ENCODE measurements at places on chromosomes 7 and 10.

DNA sequence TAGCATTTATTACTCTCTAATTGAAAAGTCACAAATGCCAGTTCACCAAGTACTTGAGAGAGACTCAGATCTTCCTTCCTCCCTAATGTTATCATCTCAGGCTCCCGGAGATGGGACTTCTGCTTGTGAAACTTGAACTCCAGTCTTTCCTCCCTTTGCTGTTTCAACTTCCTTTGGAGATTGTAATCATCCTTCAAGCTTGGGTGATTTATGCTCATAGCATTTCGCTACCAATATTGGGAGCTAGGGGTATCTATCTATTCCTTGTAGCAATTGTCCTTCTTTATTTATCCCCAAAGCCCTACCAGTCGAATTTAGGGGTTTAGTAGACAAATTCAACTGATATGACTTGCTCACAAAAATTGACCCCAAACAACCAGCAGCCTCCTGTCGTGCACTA is 117.9 kb upstream of the STARD3NL start:
- DNase-seq, result no peak

GRCh38 chr10:119203006-119203405 is 4.4 kb upstream of the GRK5 start:
- no peak for DNase-seq

DNA sequence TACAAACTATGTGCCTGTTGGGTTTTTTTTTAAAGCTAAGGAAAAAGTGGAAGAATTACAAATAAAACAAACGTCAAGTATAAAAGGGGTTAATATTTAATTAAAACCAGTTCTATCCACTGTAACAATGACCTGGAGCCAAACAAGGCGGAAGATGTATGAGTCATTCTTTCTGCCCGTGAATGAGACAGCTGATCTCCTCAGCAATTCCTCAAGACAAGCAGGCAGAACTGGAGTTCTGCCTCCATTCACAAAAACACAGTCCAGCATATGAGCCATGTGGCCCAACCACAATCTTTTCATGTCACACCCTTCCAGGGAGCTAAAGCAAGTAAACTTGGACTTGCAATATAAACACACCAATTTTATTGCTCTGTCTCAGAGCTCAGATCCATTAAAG is 8.4 kb downstream of the ETV1 start:
- DNase-seq, result no peak

DNA sequence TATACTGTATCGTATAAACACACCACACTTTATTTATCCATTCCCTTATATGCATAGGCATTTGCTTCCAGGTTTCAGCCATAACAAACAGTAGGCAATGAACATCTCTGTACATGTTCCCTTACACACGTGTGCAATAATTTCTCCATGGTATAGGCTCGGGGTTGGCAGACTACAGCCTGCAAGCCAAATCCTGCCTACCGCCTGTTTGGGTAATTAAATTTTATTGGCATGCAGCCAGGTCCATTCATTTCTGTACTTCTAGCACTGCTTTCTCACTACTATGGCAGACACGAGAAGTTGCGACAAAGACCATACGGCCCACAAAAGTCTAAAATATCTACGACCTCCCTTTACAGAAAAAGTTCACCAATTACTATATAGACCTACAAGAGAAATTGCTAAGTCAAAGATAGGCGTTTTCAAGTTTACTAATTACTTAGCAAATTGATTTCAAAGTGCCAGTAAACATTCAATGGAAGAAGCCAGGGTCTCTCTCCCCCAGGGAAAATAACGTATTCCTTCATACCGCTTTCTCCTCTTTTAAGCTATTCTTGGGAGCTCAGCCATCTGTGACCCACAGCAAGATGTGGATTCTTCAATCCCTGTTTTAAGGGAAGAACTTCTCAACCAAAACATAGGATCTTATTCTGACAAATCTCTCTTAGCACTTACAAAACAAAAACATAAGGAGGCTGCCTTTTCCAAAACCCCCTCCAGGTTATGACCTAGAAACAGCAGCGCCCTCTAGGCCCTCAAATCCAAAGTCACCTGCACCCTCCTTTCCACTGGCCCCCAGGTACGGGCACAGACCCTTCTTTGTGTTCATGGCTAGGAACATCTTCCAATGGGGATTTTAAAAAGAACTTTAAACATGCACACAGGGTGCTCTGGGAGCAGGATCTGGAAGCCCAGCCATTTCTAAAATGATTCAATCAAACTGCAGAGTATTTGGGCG is 100.5 kb downstream of the FGFR2 start:
- no peak for DNase-seq

DNA sequence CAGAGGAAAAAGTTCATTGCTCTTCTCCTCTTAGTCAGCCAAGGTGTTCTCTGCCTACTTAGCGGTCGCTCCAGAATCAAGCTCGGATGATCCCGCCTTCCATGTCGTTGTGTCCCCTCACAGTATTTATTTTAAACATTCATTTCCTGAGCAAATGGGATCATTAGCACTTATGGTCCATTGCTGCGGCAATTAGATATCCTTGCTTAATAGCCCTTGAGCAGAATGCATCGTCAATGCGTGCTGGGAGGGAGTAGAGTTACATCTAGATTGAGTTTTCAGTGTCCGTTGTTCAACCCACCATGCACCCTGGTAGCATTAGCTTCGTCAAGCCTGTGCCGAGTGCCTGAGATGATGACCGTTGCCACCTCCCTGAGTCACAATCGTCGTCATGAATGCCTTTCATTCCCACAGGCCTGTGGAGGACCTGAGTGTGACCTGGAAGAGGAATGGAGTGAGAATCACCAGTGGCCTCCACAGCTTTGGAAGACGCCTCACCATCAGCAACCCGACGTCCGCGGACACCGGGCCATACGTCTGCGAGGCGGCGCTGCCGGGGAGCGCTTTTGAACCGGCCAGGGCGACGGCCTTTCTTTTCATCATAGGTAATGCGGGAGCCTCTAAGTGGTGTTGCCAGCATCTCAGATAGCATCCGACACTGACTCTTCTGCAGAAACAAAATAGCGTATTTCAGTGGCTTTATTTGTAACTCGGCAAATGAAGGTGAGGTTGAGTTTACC is 650.4 kb downstream of the SDK1 start:
- no peak for DNase-seq

- DNase-seq, result no peak
These were observed 47.0 kb downstream of the SRI start for GRCh38 chr7:88172842-88173241.

DNA sequence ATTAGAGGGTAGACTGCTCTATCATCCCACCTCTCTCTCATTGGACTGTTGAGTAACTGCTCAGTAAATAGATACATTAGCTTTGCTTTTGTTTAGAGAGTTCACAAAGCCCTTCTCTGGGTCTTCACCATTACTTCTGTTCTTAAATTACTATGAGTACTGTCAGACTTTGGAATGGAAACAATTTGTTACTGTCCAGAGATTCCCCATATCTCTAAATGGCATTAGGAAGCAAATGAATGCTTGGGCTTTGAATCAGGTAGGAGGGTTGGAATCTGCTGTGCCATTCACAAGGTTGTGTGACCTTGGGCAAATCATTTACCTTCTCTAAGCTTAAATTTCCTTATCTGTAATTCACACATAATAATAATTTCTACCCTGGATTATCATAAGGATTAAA is 541.0 kb upstream of the FZD8 start:
- no peak for DNase-seq

GRCh38 chr10:841535-841934 is 90.0 kb downstream of the LARP4B start:
- no peak for DNase-seq

- no peak for DNase-seq
These were observed 14.9 kb downstream of the TNRC18 start for GRCh38 chr7:5408777-5409176.

- DNase-seq, result no peak
These were observed 10.9 kb upstream of the SP8 start for GRCh38 chr7:20797462-20798080.

DNA sequence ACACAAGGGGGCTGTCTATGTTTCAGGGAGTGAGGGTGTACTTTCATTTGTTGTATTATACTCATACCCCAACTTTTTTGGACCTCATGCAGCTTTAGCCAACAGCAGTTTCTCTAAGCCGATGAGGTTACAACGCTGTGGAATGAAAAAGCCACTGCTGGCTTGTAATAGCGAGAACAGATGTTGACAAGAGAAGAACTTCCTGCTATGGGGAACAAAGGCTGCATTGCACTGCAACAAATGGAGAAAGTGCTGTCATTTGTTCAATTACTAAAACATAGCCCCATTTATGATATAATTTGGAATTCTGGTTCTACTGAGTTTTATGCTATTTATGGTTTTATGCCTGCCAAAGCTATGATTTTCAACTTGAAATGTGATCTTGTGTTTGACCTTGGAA is 104.2 kb upstream of the TMEM72 start:
- DNase-seq, result no peak

- no peak for DNase-seq
These were observed 25.5 kb downstream of the ARHGAP22 start for GRCh38 chr10:48579251-48579960.

DNA sequence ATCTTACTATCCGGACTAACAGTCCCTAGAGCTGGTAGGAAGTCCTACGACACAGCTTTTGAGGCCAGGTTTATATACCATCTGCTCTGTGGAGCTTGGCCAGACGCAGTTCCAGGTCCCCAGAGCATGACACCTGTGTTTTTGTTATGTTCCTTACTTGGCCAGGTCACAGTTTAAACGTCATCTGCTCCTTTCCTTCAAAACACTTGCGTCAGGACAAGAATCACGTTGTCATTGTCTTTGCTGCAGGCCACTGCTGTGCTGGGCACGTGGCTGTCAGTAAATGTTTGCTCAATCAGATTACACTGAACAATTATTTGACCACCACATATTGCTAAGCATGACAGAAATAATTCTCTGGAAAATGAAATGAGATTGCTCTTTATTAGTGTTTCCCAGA is 23.9 kb downstream of the SLC18A2 start:
- no peak for DNase-seq

GRCh38 chr7:30837581-30837980 is 66.4 kb downstream of the MINDY4 start:
- no peak for DNase-seq

DNA sequence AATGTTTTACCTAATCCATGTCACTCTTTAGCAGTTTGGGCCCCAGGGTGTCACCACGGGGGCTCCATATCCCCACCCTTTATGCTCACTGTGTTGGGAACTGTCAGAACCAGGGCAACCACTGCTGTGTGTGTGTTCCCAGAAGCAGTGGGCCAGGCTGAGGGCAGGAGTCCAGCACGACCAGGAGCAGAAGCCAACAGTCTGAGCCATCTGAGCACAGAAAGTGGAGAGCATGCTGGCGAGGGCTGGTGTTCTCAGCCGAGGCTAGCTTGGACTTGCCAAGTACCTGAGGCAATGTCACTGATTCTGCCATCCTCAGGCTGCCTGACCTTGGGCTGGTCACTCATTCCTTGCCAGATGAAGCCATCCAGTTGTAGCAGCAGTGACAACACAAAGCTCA is 285.0 kb downstream of the BMPER start:
- no peak for DNase-seq

DNA sequence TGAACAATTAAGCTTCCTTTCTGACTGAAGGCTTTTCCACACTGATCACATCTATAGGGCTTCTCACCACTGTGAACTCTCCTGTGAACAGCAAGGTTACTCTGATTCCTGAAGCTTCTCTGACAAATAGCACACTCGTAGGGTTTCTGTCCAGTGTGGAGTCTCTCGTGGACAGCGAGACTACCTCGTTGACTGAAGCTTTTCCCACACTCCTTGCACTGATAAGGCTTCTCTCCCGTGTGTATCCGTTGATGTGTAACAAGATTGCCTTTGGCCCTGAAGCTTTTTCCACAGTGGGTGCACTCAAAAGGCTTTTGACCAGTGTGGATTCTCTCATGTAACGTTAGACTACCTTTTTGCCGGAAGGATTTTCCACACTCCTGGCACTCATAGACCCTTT is 4.4 kb downstream of the ZNF32 start:
- DNase-seq, result no peak

DNA sequence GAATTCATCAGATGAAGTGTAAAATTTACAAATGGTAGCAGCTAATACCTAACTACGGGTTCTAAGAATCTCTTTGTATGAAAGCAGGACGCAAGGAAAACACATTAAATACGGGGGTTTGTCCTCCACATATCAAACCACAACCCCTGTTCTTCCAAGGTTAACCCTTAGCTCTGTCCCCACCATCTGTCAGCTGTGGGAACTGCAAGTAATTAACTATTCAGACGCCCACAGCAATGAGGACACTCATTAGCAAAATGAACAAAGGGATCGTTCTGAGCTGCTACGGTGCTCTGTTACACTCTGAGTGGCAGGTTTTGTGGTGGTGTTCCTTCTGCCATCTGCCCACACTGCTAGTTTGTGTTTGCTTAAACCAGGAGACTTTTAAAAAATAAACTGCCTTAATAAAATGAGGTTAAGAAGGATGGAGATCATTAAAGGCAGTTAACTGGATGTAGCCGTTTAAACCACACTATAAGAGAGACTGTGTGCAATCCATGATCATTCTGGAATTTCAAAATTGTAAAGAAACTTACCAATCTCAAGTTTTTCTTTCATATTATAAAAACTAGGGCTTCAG is 51.4 kb downstream of the C10orf67 start:
- DNase-seq, result peak; percentile 43

- DNase-seq, result no peak
These were observed 222.0 kb downstream of the LHFPL3 start for GRCh38 chr7:104550362-104550761.

DNA sequence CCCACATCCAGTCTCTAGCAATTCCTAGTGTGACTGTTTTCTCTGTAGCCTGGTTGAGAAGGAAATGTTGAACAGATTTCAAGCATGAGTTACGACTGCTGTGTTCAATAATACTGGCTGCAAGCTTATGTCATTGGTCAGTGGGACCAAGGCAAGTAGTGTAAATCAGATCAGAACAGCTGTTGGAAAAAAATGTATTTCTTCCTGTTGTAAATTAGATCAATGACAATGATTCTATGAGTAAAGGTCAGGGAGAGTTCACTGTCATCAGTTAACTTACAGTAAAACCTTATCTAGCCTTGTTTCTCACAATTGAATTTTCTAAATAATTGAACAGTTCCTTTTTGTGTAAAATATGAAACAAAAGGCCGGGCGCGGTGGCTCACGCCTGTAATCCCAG is 6.7 kb downstream of the OTUD1 start:
- no peak for DNase-seq

GRCh38 chr10:95531058-95531809 is 29.9 kb downstream of the SORBS1 start:
- DNase-seq, result no peak

DNA sequence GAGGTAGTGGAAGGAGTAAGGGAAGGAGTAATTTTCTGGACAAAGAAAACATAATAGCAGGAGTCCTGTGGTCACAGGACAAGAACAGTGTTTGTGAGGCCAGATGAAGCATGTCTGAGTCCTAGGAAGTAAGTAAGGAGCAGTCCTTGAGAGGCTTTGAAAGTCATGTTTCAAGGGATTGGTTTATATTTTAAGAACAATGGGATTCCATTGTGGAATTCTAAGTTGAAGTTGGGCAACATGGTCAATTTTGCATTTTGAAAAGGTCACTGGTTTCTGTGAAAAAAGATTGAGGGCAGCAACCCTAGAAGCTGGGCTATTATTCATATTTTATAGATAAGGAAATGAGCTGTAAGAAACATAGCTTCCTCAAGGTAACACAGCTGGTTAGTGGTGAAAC is 10.8 kb upstream of the SLC25A28 start:
- no peak for DNase-seq

- no peak for DNase-seq
These were observed 3.2 kb downstream of the KNDC1 start for GRCh38 chr10:133162910-133163856.

- no peak for DNase-seq
These were observed 9.5 kb downstream of the ATOH7 start for GRCh38 chr10:68222391-68222790.
